ENCODE measurements at places on chromosomes 7 and 10.

GRCh38 chr7:29896685-29897411, 90.5 kb downstream of the WIPF3 start:
- DNase-seq, result no peak

DNA sequence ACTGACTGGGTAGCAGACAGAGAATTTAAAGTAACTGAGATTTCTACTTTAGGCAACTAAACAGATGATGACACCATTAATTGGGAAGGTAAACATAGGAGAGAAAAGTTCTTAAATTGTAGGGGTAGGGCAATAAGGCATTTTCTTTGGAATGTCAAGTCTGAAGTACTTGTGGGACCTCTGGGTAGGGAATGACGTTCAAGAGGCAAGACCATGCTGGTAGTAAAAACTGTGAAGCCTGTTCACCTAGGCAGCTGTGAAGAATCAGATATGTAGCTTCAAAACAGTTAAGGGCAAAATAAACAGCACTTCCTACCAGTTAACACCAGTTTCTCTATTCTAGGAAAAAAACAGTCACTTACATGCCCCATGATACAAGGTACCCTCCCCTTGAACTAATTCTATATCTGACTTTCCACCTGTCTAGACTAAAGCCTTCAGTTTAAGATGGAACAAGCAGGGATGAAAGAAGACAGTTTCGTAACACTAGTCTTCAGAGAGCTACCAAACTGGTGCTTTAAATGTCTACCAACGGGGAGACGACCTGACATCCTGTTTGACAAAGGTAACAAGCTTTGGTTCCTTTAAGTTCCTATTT, 63.1 kb upstream of the KCNIP2 start:
- DNase-seq, result no peak

GRCh38 chr10:10044922-10045764, 972.5 kb upstream of the CELF2 start:
- DNase-seq, result no peak

GRCh38 chr10:5284311-5285057, 80.3 kb upstream of the UCN3 start:
- no peak for DNase-seq
